ENCODE measurements at places on chromosomes 2 and 18.

GRCh38 chr2:163757814-163758213, 22.0 kb upstream of the FIGN start:
- no peak for DNase-seq

- DNase-seq: peak; percentile 17
Measured at GRCh38 chr18:9475643-9476591, 604 bp downstream of the RALBP1 start.

- DNase-seq: no peak
Measured at GRCh38 chr2:237132799-237133198, 47.1 kb downstream of the COPS8 start.

GRCh38 chr2:217477583-217477982, 525.2 kb downstream of the TNS1 start:
- DNase-seq: no peak

DNA sequence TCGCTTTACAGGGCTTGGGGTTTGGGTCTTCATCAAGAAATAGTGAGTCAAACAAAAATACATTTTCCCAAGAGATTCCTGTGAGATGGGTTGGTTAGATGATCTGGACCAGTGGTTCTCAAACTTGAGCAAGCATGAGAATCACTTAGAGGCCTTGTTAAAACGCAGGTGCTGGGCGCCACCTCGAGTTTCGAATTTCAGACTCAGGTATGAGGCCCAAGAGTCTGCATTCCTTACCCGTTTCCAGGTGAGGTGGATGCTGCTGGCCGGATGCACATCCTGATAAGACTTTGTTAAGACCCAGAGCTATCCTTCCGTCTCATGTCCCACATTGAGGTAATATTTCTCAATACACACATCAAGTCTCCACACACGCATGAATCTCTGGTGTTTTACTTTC, 707.8 kb upstream of the SALL3 start:
- DNase-seq: no peak

DNA sequence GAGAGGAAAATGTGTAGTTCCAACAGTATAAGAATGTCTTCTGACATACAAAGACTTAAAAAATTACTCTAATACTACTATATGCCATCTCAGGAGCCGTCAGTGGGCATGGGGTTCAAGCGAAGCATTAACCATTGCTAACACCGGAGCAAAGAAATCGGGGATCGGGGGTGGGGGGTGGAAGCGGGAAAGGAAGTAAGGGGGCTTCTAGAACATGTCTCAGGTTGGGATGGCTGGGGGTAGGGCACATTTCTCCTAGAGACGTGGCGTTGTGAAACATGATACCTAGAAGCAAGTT, 702 bp downstream of the LMAN1 start:
- no peak for DNase-seq

DNA sequence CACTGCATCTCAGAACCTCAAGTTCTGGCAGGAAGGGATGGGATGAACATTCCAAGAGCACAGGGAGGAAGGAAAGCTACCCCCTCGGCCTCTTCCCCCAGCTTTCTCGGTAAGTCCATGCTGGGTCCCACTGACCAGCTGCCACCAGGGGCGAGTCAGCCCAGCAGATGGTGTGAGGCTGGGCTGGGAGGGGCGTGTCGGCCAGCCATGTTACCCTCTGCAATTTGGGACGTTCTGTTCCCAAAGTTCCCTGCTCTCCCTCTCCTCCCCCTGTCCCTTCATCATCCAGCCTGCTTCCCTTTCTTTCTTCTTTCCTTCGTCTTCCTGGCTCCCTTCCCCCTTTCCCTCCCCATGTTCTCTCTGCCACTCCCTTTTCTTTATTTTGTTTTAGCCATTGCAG, 74.3 kb upstream of the TNP1 start:
- no peak for DNase-seq

GRCh38 chr18:11672846-11673454, 16.1 kb upstream of the GNAL start:
- no peak for DNase-seq

GRCh38 chr2:232562515-232563151, 12.1 kb downstream of the EIF4E2 start:
- no peak for DNase-seq

DNA sequence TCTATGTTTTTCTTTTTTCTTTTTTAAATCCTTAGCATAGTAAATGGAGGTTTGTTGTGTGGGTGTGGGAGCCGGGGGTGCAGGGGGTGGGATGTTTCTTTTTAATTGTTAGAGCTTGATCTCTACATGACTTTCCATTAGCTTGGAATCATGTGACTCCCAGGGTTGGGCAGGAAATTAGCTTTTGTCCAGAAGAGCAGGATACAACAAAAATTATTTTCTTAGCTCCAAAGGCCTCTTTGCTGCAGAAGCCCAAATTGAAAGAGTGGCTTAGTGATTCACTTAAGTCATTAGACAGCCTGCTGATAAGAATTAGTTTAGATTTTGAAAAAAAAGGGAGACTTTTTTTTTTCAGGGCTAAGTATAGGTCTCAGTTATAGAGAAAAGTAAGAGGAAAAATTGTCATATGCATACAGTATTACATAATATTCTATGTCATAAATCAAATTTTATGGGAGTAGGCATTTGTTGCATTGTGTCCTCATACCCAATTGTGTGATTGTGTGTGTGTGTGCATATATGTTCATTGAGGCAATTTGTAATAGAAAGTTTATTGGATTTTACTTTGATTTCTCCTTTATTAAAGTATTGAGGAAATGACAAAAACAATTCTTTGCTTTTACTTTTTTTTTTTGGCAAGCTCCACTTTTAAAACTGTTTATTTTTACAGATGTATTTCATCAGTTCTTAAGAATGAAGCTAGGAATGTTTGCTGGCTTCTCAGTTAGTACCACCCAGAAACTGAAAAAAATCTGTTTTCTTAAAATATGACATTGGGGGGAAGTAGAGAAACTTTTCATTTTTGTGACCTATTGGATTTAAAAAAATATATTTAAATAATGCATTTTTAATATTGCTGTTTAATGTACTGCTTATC, 47.4 kb downstream of the TSPYL6 start:
- no peak for DNase-seq

DNA sequence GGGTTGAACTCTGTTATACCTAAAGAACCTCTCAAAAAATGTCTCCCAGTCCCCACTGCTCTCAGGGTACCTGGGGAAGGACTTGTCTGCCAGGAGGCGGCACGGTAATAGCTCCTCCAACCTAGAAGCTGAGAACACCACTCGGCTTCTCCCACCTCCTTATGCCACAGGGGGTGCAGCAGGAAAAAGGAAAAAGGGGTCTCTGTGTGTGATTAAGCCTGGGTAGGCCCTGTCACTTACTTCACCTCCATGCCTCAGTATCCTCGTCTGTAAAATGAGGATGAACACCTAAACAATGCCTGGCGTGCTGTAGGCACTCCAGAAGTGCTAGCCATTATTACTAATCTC, 76.6 kb downstream of the EMX1 start:
- DNase-seq: no peak

GRCh38 chr2:49105506-49105905, 48.8 kb downstream of the FSHR start:
- no peak for DNase-seq

DNA sequence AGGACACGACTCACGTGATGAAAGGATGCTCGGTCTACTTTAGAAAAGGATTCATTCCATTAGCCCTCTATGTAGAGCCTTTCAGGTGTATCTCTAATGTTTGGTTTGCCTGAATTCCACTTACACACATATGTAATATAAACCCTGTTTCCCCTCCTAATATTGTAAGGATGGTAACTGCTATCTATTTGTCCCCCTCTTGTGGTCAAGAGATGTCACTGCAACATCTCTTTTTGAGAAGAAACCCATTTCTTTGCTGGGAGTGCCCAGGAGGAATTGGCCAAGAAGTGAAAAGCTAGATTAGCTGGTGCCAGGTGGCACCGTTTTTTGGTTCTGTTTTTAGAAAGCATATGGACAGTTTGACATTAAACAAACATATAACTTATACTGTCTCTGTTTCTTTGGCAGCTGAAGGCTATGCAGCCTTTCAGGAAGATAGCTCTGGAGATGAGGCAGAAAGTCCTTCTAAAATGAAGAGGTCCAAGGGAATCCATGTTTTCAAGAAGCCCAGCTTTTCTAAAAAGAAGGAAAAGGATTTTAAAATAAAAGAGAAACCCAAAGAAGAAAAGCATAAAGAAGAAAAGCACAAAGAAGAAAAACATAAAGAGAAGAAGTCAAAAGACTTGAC, 41.2 kb downstream of the RALBP1 start:
- no peak for DNase-seq

- DNase-seq: no peak
Measured at GRCh38 chr2:239273280-239274234, 127.3 kb downstream of the HDAC4 start.

- DNase-seq: no peak
Measured at GRCh38 chr2:8743261-8743660, 61.4 kb downstream of the ID2 start.

DNA sequence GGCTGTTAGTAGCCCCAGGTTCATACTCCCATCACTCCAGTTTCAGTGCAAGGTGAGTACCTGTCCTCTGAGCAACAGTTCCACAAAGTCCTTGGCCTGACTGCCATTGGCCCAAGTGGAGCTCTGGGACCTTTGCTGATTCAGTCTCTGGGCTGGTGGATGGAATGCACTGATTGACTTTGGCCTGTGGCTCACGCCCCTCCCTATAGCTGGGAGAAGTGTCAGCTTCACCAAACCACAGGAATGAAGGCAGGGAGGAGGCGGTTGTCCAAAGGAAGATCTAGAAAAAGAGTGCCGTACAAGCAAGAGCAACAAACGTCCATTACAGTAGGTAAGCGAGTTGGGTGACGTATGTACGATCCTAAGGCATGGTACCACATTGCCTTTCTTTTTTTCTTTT, 34.0 kb downstream of the QPCT start:
- no peak for DNase-seq

- DNase-seq: no peak
Measured at GRCh38 chr2:163779970-163780597, 44.3 kb upstream of the FIGN start.

DNA sequence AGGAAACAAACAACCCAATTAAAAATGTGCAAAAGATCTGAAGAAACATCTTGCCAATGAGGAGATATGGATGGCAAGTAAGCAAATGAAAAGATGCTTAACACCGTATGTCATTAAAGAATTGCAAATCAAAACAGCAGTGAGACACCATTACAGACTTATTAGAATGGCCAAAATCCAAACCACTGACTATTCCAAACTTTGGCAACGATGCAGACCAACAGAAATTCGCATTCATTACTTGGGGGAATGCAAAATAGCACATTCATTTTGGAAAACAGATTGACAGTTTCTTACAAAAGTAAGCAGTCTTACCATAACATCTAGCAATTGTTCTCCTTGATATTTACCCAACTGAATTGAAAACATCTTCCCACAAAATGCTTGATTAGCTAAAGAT, 1118.7 kb downstream of the SUCLG1 start:
- DNase-seq: no peak

- DNase-seq: no peak
Measured at GRCh38 chr2:85737481-85737880, 16.3 kb upstream of the ATOH8 start.

DNA sequence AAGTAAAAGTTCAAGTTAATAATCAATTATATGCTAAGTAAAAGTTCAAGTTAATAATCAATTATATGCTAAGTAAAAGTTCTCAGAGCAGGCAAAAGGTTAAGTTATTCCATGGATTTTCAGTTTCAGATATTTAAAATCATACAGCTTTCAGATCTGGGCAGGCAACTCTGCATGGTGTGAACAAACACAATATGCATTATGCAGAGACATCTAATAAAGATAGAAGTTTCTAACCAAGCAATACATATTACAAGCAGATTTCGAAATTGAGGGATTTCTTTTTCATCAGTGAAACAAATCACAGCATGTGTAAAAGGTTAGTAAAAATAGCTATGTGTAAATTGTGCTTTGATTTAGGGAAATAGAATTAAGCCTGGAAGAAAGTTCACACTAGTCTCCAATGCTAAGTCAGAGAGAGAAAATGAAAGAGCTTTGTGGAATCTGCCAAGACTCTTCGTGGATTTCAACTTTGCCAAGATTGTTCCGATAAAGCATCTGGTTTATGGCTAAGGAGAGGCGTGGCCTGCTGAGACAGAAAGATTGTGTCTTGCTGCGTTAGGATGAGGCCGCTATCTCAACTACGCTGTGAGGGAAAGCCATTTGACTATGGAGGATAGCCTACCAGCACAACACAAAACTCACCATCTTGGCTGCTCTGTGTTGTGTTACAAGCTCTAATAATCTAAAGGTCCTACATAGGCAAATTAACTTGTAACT, 60.1 kb upstream of the SLC16A14 start:
- DNase-seq: no peak

GRCh38 chr2:158753641-158754611, 41.2 kb upstream of the DAPL1 start:
- no peak for DNase-seq

GRCh38 chr2:97957432-97958183, 38.1 kb downstream of the TMEM131 start:
- no peak for DNase-seq

- no peak for DNase-seq
Measured at GRCh38 chr2:218125095-218125494, 733 bp upstream of the CXCR2 start.

GRCh38 chr2:216371721-216372702, at the start of gene MARCHF4:
Gene MARCHF4, minus strand, starts transcription at chr2:216372483. Its CDS starts 2,223 bp downstream, at chr2:216370260.
- peak; percentile 26 for DNase-seq

DNA sequence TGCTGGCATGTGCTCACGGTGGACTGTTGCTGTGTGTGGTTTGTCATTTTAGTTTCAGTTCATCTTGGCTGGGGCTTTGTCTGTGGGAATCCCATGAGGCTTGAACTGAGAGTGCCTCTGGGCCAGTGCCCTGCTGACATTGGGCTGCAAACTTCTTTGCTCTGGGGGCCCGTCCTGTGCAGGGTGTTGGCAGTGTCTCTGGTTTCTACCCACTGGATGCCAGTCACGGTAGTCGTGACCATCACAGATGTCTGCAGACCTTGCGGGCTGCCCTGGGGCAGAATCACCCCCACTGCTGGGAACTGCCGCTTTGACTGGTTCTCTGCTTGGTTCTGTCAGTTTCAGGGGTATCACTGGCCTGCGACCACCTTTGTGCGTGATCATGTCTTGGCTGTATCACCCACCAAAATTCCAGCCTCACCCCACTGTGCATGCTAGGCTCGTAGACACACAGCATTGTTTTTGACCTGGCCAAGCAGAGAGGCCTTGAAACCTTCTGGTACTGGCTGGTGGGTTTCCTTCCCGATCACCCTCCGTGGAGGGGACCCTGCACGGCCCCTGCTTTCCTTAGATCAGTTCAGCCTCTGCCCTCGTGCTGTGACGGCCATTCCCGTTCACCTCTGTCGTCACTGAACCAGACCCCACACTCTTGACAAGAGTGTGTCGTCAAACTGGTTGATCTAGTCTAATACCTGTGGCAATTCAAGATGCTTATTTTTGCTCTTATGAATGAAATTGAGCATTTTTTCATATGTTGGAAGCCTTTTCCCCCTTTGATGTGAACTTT, 57.6 kb downstream of the KCNG2 start:
- DNase-seq: no peak

DNA sequence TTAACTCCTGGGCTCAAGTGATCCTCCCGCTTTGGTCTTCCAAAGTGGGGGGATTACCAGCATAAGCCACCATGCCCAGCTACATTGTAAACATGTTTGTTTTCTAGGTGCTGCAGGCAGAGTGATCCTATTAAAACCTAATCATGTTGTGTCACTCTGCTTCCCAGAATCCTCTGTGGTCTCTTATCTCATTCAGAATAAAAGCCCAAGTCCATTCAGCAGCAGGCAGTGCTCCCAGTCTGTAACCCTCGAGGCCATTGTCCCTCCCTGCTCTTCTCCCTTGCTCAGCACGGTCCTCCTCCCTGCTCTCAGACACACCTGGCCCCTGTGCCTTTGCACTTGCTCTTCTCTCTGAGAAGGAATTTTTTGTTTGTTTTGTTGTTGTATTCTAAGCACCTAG, 11.1 kb upstream of the CABYR start:
- DNase-seq: no peak
